ENCODE measurements at places on chromosomes 4 and X. TPM values are rescaled to one million over a fixed set of nuclear protein-coding genes. Genes with fewer than 3 reads are reported as not detected.

GRCh38 chr4:122666527-122667245 lies 45.8 kb upstream of the IL21 start:
- H3K4me3 ChIP-seq, result no peak overlapping the region
- H3K4me1 ChIP-seq, result peaks cover 54% of the 10 kb centered on the region
- H3K27me3 ChIP-seq, result no peaks in the 10 kb centered on the region
- no peak for DNase-seq
- H3K27ac ChIP-seq, result peak overlapping the region; percentile 71

Gene MAGEE2
- not detected for total RNA-seq

- DNase-seq, result no peak
- no peaks in the 10 kb centered on the region for H3K27me3 ChIP-seq
- H3K4me1 ChIP-seq, result peaks cover 35% of the 10 kb centered on the region
- peak overlapping the region; percentile 2 for H3K4me3 ChIP-seq
Measured at GRCh38 chr4:151227172-151227571, 49.8 kb upstream of the PRSS48 start.

- DNase-seq, result no peak
- H3K36me3 ChIP-seq, result peaks cover 55% of the 10 kb centered on the region
- no peaks in the 10 kb centered on the region for H3K4me1 ChIP-seq
- no peak overlapping the region for H3K27ac ChIP-seq
- H3K27me3 ChIP-seq, result no peaks in the 10 kb centered on the region
Measured at GRCh38 chr4:77765720-77766119, 53.4 kb downstream of the CNOT6L start.

Gene MUC7
- total RNA-seq, result not detected

Gene MAGEA2B
- total RNA-seq, result not detected

- no peak for DNase-seq
- no peaks in the 10 kb centered on the region for H3K27me3 ChIP-seq
- H3K36me3 ChIP-seq, result no peaks in the 10 kb centered on the region
- H3K4me3 ChIP-seq, result no peak overlapping the region
- H3K4me1 ChIP-seq, result peaks cover 3% of the 10 kb centered on the region
Measured at GRCh38 chrX:43551590-43551989, 104.5 kb upstream of the MAOA start.
